ENCODE measurements at places on chromosomes 12 and 14. TPM values are rescaled to one million over a fixed set of nuclear protein-coding genes. Genes with fewer than 3 reads are reported as not detected.

Gene RPL10L
- polyA plus RNA-seq = not detected

Gene WDHD1
- 5.4 TPM for polyA plus RNA-seq

DNA sequence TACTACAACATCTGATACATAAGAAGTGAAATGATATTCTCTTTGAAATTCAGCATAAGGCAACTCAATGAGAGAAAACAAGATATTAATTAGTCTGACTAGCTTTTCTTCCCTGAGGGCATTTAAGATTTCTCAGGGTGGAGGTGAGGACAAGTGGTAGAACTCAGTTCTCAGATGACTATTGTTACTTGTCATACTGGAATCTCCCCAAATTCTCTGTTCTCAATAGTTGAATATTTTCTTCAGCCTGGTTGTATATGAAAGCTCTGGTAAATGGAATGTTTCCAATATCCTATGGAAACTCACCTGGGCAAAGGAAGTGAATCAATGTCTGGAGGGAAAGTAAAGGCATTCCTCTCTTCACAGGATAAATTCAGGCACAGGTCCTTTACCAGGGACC, 18.2 kb upstream of the ITGA5 start:
- no peak for DNase-seq

- no peak for DNase-seq
Measured at GRCh38 chr12:129190827-129191226, 337.5 kb downstream of the GLT1D1 start.

GRCh38 chr14:75399843-75400775, 27.7 kb upstream of the JDP2 start:
- no peak for DNase-seq

DNA sequence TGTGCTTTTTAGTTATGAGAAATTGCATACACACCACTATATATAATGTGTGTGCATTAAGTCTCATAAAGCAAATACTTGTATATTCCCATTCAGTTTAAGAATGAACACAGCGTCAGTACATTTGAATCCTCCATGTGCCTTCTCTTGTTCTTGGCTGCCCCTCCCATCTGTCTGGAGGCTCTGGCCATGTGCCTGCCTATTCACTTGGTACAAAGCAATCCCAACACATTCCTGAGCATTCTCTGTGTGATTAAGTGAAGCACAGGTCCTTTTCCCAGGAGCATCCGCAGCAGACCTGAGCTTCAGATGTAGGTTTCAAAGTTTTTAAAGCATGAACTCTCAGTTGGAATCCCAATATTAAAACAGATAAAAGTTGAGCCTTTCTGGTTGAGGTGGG, 58.7 kb downstream of the POLR3B start:
- DNase-seq = no peak

DNA sequence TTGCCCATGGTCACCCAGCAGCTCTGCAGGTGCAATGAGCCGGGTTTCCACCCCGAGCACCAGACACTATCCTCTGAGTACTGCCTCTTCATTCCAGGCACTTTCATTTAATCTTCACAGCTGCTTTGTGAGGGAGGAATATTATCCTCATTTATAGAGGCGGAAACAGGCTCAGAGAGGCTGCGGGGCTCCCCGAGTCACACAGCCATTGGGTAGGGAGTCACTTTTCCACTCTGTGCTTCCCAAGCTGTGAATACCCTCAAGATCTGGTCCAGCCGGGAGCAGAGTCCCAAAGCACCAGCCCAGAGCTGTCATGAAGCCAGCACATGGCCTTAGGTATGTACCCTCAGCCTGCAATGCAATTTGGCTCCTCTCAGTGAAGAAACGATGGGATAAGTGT, 51.7 kb upstream of the RIN3 start:
- DNase-seq = no peak

GRCh38 chr12:27998170-27998569, 25.6 kb upstream of the PTHLH start:
- no peak for DNase-seq

- DNase-seq = no peak
Measured at GRCh38 chr12:118219772-118220171, 83.8 kb downstream of the PEBP1 start.

- DNase-seq = no peak
Measured at GRCh38 chr12:84919271-84919670, 6.7 kb upstream of the SLC6A15 start.
